ENCODE measurements at places on chromosomes 7 and 10.

GRCh38 chr10:122663516-122664130 is 36.0 kb downstream of the C10orf120 start:
- no peak for DNase-seq

DNA sequence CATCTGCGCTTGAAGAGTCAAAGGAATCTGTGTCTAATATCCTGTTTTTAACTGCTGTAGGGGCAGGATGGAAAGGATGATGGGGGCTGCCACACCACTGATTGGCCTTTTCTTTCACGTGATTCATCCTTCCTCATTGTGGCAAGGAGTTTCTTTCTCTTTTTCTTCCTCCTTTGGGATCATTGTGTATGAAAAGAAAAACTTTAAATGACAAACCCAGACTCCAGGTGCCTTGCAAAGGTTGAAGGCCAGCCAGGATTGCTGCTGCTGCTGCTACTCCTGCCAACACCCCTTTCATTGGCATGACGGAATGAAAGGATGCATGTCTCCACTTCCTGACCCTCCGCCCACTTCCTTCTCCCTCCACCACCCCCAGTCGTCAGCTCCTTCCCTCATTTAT is 6.5 kb upstream of the OIT3 start:
- DNase-seq: no peak

DNA sequence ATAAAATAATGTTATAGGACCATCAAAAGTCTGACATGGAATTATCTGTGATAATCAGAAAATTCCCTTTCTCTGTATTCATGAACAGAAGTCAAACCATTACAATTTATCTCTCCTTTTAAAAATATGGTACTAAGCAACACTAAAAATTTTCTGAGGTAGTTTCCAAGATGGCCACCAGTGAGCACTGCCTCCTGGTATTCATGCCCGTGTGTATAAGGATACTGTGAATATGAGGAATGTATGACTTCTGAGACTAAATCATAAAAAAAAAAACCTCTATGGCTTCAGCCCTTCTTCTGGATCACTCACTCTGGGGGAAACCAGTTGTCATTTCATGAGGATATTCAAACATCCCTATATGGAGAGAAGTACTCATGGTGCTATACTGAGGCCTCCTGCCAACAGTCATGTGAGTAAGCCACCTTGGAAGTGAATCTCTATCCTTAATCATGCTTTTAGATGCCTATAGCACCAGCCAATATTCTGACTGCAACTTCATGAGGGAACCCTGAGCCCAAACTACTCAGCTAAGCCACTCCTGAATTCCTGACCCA is 41.1 kb downstream of the SIRT1 start:
- no peak for DNase-seq

- DNase-seq: no peak
These were observed 1.6 kb downstream of the BAMBI start for GRCh38 chr10:28678687-28679457.

GRCh38 chr7:17709127-17709526 is 231.2 kb downstream of the SNX13 start:
- no peak for DNase-seq

DNA sequence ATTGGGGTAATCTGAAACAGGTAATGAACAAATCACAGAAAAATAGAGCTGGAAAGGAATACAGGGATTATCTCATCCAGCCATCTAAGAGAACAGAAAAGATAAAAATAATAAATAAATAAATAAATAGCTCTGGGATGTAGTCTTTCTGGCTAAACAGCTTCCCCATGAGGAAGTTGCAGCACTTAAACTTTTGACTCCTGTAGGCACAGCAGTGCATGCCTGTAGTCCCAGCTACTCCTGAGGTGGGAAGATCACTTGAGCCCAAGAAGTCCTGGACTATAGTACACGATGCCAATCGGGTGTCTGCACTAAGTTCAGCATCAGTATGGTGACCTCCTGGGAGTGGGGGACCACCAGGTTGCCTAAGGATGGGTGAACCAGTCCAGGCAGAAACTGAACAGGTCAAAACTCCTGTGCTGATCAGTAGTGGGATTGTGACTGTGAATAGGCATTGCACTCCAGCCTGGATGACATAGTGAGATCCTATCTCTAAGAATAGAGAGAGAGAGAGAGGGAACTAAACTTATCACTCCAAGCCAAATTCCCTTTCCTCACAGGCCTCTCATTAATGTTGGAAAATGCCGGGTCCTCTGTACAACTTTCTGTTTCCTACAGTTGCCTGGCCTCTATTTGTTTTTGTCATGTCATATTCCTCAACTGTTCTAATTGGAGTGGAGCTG is 61.7 kb upstream of the CDK13 start:
- no peak for DNase-seq

- no peak for DNase-seq
These were observed 6.4 kb downstream of the NEURL1 start for GRCh38 chr10:103499881-103500280.

DNA sequence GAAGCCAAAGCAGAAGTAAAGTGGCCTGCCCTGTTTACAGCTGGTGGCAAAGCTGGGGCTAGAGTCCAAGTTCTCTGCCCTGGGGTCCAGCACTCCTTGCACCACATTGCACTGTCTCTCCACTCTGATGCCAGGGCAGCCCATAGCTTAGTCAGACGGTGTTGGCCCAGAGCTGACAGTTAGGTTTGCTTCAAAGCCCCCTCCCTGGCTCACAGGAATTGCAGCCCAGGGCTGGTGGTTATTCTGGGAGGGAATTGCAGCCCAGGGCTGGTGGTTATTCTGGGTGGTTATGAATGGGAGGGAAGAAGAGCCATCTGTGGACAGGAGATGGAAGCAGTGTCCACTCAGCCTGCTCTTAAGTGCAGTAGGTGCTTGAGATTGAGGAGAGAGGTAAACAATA is 88.9 kb downstream of the SCRN1 start:
- no peak for DNase-seq

Data from stimulated activated CD4-positive, alpha-beta T cell treated with anti-CD3 and anti-CD28 coated beads, TNF-alpha, amount 100 ng/mL, for 4 hours (primary cell).